ENCODE measurements at places on chromosomes 1 and 21. TPM values are rescaled to one million over a fixed set of nuclear protein-coding genes. Genes with fewer than 3 reads are reported as not detected.

The SLC6A17 gene
- 0.76 TPM for total RNA-seq

The SLC6A9 gene
- 5.4 TPM for total RNA-seq

The S100A12 gene
- 32.5 TPM for total RNA-seq

The OR2T29 gene
- not detected for total RNA-seq

The HLX gene
- total RNA-seq, result 18.8 TPM

The FCRLA gene
- 0.99 TPM for total RNA-seq

All from metanephros (tissue), 2 donors.